ENCODE measurements at places on chromosomes 6 and 20.
A peak's percentile ranks its signal among the peaks of the same experiment; 100 is the strongest.

- no peak for DNase-seq
Observed at GRCh38 chr6:169845426-169846285, 94.2 kb downstream of the ERMARD start.

DNA sequence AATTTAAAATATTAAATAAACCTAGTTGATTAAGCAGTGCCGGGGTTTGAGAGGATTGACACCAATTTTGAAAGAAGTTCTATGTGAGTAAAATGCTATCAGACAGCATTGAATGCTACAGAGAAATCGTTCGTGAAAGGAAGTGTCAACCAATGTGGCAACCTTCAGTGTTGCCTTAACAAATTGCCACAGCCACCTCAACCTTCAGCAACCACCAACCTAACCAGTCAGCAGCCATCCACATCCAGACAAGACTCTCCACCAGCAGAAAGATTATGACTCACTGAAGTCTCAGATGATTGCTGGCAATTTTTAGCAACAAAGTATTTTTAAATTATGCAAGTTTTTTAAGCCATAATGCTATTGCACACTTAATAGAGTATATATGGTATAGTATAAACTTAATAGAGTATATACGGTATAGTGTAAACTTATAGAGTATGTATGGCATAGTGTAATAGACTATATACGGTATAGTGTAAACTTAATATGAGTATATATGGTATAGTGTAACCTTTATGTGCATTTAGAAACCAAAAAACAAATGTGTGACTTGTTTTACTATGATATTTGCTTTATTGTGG lies 65.3 kb upstream of the ID4 start:
- DNase-seq, result no peak

DNA sequence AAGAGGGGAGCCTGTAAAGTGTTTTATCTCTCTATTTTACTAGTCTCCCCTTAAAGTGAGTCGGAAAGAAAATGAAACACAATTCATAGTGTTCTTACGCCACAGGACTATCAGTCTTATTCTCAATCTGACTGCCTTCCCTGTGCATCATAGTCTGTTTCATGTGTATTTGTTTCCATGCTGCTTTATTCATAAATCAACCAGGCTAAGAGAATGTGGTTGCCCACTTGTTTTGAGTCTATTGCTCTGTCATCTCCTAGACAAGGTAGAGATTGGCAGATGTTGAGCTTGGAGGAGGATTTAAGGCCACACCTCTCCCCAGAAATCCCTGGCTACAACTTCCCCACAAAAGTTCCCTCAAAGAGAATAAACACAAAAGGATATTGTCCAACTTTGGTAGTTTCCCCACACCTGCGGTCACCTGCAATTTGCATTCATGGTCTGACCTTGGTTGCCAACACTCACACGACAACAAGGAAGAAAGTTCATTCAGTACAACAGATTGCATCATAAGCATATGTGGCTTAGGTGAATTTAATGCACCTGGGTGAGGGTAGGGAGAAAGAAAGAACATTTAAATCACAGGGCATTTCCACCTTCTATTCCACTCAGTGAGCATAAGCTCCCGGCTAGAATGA lies 167.1 kb upstream of the FBXL4 start:
- DNase-seq, result no peak

DNA sequence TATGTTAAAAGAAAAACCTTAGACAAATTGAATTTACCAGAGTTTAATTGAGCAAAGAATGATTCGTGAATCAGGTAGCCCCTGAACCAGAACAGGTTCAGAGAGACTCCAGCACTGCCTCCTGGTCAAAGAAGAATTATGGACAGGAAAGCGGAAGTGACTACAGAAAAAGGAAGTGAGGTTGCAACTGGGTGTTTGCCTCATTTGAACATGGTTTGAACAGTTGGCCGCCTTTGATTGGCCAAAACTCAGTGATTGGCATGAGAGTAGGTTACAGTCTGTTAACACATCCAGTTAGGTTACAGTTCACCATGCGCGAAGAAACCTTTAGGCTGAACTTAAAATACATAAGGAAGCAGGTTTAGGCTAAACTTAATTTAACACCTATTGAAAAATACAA lies 248.8 kb downstream of the TFAP2A start:
- DNase-seq, result no peak

- no peak for DNase-seq
Observed at GRCh38 chr6:53737746-53738145, 57.1 kb upstream of the LRRC1 start.

GRCh38 chr6:34328969-34329368 lies 63.5 kb downstream of the NUDT3 start:
- DNase-seq, result no peak

DNA sequence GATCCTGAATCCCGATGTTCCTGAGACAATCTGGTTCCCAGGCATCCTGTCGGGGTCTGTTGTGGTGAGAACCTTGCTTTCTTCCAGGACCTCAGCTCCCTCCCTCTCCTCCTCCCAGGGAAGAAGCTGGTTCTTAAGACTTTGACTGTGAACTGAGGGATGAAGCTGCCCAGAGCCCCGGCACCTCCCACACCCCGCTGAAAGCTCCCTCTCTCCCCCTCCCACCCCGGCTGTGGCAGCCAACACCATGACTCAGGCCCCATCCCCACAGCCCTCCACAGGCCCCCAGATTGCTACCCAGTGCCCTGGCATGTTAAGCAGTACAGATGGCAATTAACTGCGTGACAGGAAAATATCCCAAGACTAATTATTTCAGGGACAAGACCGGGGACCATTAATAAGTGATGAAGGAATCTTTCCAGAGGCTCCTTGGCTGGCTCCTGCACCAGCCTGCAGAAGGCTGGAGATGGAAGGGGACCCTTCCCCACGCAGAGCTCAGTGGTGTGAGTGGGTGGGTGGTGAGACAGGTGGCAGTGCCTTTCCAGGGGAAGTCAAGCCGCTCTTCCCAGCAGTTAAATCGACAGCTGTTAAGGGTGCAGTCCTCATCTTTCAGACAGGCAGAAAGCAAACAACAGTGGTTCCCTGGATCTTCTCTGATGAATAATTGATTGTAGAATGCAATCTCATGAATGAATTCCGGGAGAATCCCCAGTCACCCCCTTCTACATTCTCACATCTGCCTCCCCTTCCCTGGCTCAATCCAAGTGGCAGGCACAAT lies 237.9 kb downstream of the LRFN2 start:
- no peak for DNase-seq

GRCh38 chr6:117276778-117277316 lies 11.5 kb downstream of the VGLL2 start:
- no peak for DNase-seq

DNA sequence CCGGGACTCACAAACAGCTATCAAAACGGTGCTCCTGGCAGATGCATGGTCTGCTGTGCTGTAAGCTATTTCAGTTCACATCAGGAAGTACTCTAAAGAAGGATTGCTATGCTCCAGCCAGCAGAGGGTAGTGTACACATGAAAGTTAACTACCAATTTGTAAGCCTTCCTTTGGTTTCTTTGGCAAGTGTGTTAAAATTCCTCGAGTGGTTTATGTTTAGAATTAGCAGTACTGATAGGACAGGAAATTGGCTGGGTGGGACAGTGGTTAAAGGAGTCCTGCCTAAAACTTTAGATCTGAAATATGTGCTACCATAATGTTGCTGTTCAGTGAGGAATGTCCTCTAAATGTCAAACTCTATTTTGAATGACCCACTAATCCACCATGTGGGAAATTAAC lies 47.4 kb downstream of the TRMT11 start:
- DNase-seq, result no peak

GRCh38 chr6:44051515-44051914 lies 75.7 kb downstream of the MRPL14 start:
- DNase-seq, result no peak

DNA sequence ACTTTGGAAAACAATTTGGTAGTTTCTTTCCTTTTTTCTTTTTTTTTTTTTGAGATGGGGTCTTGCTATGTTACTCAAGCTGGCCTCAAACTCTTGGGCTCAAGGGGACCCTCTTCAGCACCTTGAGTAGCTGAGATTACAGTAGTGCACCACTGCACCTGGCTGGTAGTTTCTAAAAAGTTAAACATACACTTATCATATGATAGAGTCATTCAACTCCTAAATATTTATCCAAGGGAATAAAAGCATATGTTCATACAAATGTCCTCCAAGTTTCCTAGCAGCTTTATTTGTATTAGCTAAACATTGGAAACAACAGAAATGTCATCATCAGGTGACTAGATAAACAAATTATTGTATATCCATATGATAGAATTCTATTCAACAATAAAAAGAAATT lies 213.9 kb downstream of the LRFN2 start:
- DNase-seq, result no peak

- DNase-seq, result no peak
Observed at GRCh38 chr6:76701610-76702009, 629.1 kb upstream of the IMPG1 start.

- no peak for DNase-seq
Observed at GRCh38 chr20:63829603-63829944, 1.5 kb downstream of the ZBTB46 start.

GRCh38 chr6:150632785-150633485 lies 33.2 kb downstream of the PLEKHG1 start:
- DNase-seq, result peak; percentile 23

GRCh38 chr6:44725070-44725469 lies 337.6 kb downstream of the CDC5L start:
- no peak for DNase-seq

- DNase-seq, result no peak
Observed at GRCh38 chr20:38620441-38620840, 18.8 kb downstream of the ARHGAP40 start.

DNA sequence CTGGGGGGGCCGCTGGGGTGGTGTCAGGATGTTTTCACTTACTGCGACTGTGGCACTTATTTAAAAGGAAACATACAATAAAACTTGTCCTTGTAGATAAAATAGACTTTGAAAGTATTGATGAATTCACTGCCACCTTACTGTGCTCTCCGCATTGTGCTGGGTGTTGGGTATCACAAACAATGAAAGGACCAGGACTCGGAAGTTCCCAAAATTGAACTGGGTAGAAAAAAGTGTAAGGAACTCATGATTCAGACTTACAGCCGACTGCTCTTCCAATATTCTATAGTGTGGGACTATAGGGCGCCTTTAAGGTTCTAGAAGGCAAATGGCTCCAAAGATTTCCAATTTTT lies 32.1 kb upstream of the ID4 start:
- no peak for DNase-seq

GRCh38 chr6:163998496-163998895 lies 584.0 kb downstream of the QKI start:
- no peak for DNase-seq

GRCh38 chr6:163804991-163805390 lies 390.5 kb downstream of the QKI start:
- no peak for DNase-seq

DNA sequence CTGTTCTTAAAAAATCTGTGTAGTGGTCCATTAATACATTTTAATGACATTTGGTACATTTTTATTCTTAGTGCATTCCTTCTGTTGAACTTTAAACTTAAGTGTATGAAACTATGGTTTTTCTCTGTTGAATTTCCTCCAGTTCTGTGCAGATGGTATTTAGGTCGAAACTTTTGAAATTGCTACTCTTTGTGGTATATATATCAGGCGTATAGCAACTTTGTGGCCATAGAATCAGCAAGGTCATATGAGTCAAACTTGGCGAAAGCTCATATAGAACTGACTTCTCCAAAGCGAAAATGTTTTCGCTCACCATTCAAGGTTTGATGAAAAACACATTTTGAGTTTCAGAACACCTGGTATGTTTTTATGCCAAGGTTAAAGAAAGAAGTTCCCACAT lies 93.7 kb downstream of the MAP3K4 start:
- DNase-seq, result no peak

GRCh38 chr20:24829649-24830370 lies 119.3 kb upstream of the CST7 start:
- no peak for DNase-seq

DNA sequence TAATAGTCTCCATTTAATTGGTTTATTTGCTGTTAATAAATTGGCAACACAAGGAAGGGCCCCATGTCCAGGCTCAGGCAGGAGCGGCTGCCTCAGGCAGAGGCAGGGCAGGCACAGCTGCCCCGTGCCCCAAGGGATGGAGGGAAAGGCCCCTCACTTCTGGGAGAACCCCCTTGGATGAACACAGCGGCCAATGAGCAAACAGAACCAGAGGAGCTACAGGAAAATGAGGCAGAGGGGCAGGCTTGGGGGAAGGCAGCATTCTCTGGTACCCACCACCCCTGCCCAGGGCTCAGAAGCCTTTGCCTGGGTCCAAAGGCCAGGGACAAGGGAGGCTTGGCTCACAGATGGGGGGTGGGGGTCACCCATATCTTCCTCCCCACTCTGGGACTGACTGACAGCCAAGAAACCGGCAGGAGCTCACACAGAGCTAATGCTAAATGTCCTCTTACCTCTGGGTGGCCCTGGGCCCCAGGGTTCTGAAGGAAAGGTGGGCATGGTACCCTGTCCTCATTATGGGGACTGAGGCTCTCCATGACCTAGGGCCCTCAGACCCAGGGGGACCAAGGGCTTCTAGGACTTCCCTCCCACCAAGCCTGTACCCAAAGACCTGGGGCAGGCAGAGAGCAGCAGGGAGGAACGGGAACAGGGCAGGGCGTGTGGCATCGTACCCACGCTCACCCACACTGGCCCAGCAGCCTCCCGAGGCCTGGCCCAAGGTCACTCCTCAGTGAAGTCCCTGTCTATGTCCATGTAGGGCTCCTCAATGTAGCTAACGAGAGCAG lies 47.0 kb downstream of the MYH7B start:
- no peak for DNase-seq

DNA sequence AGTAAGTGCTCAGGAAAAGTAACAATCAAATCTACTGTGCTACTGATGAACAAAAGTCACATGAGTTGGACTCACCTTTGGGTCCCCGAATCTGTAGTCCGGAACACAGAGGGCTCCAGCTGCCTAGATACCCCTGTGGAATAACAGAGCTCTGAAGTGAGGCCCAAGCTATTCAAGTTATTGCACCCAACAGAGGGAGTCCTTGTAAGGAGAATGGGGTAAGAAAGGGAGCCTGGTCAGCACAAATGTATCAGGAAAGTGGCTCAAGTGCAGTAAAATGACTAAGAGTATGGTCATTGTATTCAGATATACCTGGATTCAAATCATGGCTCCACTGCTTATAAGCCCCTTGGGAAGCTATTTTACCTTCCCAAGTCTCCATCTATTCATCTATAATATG lies 20.9 kb downstream of the EDN1 start:
- no peak for DNase-seq

- DNase-seq, result no peak
Observed at GRCh38 chr20:25380945-25381614, 9.6 kb downstream of the ABHD12 start.

- DNase-seq, result no peak
Observed at GRCh38 chr6:44858998-44859397, 469.1 kb upstream of the RUNX2 start.

DNA sequence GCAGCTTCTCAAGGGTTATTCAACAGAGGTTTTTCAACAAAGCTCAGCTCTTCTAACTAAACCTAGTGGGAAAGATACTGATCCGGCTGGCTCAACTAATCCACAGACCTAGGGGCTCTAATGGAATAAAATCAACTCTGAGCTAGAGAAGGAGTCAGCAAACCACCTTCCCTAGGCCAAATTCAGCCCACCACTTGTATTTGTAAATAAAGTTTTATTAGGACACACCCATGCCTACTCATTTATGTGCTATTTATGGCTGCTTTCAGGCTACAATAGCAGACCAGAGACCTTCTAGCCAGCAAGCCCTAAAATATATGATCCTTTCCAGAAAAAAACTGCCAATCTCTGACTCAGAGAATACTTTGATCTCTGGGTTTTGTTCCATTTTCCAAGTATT lies 6.0 kb upstream of the RAB22A start:
- no peak for DNase-seq
